ENCODE measurements at places on chromosomes 5 and 9.

GRCh38 chr5:119390404-119390803 lies 34.6 kb downstream of the TNFAIP8 start:
- DNase-seq, result no peak

GRCh38 chr9:109319626-109320241 lies 1.1 kb downstream of the EPB41L4B start:
- peak; percentile 17 for DNase-seq

GRCh38 chr5:107796797-107797196 lies 126.1 kb upstream of the EFNA5 start:
- no peak for DNase-seq

GRCh38 chr5:132813599-132814502 lies 749 bp downstream of the SOWAHA start:
- DNase-seq, result peak; percentile 52

DNA sequence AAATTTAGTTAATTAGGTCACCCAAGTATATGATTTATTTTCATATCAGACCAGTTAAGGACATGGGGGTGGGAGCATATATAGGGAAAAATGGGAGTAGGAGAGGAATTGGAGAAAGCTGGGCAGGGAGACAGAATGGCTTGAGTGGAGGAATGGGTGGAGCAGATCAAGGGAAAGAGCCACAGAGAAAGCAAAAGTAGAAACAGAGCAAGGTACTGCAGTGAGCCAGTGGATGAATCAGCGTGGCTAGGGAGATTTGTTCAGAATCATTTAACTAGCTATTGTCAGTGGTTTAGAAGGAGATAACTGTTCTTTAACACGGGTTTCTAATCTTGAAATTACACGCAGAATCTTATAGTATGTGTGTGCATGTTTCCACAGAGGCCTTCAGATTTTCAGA lies 37.4 kb downstream of the SNX24 start:
- DNase-seq, result no peak

Data from erythroblast (primary cell).